NCI-H524 (cell line): ENCODE measurements at places on chromosomes 7 and 10.

DNA sequence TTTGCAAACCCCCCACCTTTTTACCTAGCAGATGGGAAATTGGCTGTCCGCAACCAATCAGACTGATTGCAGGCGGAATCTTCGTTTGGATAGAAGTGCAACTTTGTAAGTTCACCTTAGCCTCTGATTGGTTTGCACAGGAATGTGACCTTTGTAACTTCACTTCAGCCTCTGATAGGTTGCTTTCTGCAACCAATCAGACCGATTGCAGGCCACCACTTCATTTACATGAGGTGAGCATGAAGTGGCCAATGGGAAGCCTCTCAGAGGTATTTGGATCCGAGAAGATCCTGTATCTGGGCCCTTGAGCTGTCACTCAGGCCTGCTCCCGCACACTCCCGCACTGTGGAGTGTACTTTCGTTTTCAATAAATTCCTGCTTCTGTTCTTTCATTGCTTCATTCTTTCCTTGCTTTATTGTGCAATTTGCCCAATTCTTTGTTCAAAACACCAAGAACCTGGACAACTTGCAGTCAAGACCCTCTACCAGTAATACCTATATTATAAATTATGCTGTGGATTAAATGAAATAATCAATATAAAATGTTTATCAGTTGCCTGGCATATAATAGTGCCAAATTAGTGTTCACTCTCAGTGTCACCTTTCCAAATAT lies 491.4 kb downstream of the PLXNA4 start:
- DNase-seq: no peak

DNA sequence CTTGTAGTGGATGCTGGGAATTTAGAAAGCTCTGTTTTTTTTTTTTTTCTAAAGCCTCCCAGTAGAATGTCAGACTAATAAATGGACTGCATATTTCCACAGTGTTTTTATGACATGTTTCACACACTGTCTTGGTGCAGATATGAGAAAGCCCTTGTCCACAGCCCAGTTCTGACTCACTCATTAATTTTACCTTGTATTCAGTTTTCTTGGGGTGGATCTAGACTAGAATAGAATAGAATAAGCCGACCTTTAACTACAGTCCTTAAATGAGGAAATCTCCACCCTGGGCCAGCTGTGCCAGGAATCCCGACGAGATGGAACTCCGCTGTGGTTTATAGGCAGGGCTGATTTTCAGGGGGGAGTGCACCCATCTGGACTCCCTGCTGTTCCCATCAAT lies 274.7 kb downstream of the NRG3 start:
- peak; percentile 61 for DNase-seq

GRCh38 chr7:32206987-32207386 lies 136.8 kb upstream of the PDE1C start:
- no peak for DNase-seq

- DNase-seq: no peak
Measured at GRCh38 chr10:112226439-112227248, 43.1 kb upstream of the GPAM start.

DNA sequence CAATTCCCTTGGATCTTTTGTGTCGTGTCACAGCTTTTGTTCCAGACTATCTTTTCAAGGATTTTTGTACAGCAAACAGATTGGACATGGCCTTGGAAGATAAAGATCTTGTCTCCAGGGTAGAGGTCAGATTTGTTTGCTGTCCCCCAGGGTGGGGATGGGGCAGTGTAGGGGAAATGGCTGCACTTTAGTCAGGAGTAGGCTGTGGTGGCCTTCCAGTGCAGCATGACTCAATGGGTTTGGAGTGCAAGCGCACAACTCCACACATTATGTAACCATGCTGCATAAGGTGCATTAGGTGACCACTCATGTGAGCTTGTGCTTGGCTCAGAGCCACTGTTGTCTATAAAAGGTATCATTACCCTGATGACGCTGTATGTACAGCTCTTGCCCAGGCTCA lies 23.9 kb upstream of the ADAMTS14 start:
- no peak for DNase-seq

- DNase-seq: no peak
Measured at GRCh38 chr7:47950714-47951113, 2.4 kb upstream of the PKD1L1 start.

- peak; percentile 54 for DNase-seq
Measured at GRCh38 chr10:80855348-80855971, 317.8 kb downstream of the SH2D4B start.

GRCh38 chr10:72821606-72822005 lies 71.9 kb upstream of the OIT3 start:
- no peak for DNase-seq

DNA sequence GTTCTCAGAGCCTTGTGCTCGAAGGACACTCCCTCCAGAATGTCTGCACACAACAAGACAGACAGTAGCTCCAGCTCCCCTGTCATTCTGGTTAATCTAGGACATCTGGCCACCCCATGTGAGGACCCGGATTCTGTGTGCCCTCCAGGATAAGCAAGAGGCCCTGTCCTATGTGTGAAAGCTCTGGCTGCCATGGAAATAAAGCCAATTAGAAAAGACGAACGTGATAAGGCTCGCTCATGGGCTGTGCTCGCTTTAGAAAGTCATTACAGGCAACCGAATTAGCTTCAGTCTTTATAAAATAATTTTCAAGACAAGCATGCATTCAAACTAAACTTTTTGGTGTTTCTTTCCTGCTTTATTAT lies 263.4 kb downstream of the INHBA start:
- no peak for DNase-seq

- no peak for DNase-seq
Measured at GRCh38 chr7:74289659-74290552, 699 bp downstream of the CLIP2 start.
